T-helper 9 cell (primary cell): ENCODE measurements at places on chromosomes 13 and 19.

- no peak for DNase-seq
Measured at GRCh38 chr19:6249296-6249695, 30.5 kb downstream of the MLLT1 start.

DNA sequence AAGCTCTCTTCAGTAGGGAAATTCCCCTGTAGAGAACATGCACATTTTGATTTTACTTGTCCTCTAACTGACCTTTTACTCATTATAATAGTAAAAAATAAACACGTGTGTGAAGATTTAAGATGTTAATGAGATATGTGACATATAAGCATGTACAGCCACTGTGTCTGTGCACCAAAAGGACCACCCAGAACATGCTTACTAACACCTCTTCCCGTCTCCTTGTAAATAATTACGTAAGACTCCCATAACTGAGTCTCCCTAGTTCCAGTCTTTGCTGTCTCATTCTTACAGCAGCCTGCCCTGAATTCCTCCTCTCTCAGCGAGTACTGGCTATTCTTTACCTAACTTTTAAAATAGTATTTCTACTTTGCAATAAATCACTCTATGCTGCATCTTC, 53.6 kb downstream of the ZNF100 start:
- DNase-seq: no peak

GRCh38 chr19:43420954-43421353, 6.3 kb downstream of the TEX101 start:
- no peak for DNase-seq

DNA sequence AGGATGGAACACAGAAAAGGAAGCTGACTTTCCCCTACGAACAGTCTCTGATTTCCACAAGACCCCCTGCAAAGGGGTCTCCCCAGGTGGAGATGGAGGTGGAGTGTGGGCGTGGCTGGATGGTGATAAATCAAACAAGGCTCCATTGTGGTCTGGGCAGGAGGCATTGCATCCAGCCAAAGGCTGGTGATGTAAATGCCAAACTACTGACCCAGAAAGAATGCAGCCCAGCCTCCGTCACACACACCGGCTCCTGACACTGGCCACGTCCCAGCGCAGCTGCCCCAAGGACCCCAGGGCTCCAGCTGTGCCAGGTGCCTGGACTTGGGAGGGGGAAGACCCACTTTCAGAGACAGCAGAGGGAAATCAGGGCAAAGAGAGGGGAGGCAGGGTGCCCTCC, 6.3 kb downstream of the SLC7A1 start:
- no peak for DNase-seq

- DNase-seq: no peak
Measured at GRCh38 chr13:33999811-34000605, 182.1 kb downstream of the RFC3 start.

- peak; percentile 34 for DNase-seq
Measured at GRCh38 chr19:55283548-55284377, at the start of gene BRSK1. TSS of gene BRSK1 (plus strand) at chr19:55283997. CDS start at chr19:55284443, 446 bp downstream.

DNA sequence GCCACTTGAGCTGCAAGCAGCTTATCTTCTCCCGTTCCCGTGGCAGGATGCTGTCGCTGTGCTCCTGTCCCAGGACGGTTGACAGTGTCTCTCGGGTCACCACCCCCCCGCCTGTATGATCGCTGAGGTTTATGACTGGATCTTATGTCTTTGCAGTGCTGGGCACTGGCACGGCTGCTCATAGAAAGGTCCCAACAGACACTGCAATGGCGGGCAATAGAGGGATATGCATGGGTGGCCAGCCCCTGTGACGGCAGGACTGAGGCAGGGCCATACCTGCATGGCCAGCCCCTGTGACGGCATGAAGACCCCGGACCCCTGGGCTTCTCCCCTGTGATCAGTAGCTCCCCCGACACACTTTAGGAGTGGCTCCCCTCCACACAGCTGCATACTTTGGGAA, 307.2 kb downstream of the TEX29 start:
- no peak for DNase-seq

DNA sequence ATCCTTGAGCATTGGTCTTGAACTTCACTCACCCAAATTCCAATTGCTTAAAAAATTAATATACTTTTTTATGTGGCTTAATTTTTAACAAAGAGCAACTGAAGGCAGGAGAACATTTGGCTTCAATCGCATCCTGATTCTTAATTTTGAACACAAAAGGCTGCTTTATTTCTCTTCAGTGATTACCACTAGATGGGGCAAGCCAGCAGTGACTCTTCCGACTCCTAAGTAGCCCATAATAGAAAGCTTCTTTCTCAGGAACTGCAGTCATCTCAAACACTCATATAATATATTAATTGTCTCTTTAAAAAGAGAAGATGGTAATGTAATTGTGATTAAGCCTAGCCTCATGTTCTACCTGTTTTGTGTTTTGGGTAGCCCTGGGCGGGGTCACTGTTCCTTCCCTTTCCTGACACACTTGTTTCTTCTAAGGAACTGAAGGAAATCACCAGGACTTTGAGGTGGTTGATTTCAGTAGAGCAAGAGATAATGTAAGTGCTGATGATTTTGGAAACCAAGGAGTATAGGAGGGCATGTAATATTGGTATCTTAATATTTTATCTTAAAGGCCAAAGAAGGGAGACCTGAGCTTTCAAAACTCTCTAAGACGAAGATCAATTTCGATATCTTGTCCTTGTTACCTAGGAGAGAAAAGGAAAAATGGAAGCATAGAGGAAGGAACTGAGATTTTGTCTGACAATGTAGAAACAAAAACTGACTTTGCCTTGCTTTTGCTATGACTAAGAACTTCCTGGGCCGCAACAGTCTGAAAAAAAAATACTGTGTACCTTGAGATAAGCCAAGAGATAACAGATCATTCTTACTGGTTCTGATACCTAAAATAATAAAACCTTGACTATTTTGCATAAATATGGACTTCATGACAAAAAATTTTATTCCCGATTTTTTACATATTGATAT, 73.1 kb downstream of the TNFSF13B start:
- DNase-seq: no peak

DNA sequence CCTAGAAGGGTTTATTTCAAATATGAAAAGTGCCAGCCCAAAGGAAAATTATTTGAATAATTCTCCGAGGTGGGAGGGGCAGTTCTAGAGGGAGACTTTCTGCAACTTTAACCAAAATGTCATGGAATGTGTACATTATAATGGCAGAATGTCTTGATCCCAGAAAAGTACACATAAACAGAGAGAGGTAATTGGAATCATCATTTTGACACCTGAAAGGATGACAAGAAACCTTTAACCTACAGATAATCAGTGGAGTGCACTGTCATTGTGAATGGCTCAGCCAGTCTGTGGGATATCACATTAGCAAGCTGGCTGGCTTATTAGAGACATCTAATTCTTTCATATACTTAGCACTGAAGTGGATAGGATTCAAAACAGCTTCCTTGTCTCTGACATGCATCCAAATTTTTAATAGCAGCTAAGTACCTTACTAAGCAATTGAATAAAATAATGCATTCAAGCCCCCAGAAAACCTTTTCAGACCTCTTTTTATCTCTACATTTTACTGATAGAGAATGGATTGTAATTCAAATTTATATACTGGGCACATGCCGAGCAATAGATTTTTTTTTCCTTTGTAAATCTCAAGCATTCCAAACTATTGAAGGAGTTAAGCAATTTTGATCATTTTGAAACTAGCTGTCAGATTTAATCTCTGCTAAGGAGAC, 468.6 kb downstream of the COG6 start:
- DNase-seq: no peak

GRCh38 chr19:29372091-29372415, 153.7 kb upstream of the VSTM2B start:
- no peak for DNase-seq

- DNase-seq: no peak
Measured at GRCh38 chr13:37070956-37071355, 11.5 kb upstream of the SUPT20H start.

- DNase-seq: no peak
Measured at GRCh38 chr13:114063545-114064449, 68.6 kb downstream of the RASA3 start.

DNA sequence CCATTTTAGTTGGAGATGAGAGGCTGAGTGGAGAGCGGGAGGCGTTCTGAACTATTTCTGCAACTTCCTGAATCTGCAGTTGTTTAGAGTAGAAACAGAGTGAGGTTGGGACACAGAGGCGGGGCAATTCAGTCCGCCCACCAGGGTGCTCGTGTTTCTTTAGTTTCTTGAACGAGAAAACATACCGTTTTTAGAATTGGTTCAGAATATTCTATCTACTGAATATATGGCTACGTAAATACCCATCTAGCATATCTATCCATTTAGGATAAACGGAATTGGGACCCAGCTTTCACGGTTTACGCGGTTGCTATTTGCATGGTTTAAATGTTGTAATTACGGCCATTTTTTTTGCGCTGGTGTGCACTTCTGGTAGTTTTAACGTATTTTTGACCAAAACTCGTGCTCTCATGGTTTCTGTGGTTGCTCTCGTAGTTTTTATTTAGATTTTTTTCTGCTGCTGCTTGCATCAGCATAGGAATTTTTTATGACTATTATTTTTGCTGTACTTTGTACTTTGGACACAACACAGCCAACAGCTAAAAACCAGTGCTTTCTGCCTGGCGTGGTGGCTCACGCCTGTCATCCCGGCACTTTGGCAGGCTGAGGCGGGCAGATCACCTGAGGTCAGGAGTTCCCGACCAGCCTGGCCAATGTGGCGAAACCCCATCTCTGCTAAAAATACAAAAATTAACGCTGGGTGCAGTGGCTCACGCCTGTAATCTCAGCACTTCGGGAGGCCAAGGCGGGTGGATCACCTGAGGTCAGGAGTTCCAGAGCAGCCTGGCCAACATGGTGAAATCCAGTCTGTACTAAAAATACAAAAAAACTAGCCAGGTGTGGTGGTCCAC, 32.7 kb downstream of the TIMM13 start:
- no peak for DNase-seq

- no peak for DNase-seq
Measured at GRCh38 chr19:38280030-38280921, 15.9 kb downstream of the SPINT2 start.

GRCh38 chr19:47021536-47022139, 2.0 kb downstream of the NPAS1 start:
- no peak for DNase-seq

GRCh38 chr19:38264486-38265212, at the start of gene SPINT2:
TSS of gene SPINT2 (plus strand) at chr19:38264573. CDS start at chr19:38264893, 320 bp downstream.
- peak; percentile 21 for DNase-seq

DNA sequence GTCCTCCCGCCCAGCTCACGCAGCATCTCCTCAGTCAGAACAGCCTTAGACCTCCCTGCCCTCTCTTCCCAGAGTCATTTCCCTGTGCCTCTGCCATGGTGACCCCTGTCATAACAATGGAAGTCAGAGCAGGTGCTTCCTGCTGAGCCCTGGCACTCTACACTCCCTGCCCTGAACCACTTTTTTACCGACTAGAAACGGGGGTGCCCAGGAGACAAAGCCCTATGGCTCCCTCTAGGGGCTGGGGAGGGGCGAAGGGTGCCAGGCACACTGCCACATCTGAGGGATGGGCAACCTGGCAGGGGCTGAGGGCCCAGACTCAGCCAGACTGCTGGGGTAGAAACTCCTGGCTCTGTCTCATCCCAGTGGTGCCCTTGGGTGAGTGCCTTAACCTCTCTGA, 16.4 kb downstream of the ZNF574 start:
- DNase-seq: peak; percentile 13
